SHP77 (cell line): ENCODE measurements at places on chromosomes 6 and 20.

DNA sequence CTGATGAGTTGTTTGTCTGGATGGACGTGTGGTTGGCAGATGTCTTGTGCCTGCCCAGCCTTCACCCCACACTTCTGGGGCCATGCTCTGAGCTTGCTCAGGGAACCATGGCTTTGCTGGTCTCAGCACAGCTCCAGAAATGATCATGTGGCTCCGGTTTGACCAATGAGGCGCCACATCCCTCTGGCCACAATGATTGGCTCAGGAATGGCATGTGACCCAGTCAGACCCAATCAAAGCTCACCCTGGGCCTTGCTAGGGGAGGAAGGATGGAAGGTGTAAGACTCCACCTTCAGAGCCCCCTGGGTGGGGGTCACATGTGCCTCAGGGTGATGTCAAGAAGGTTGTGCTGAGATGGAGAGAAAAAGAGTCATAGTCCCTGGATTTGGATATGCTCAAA lies 281.6 kb upstream of the SULF2 start:
- DNase-seq = no peak

DNA sequence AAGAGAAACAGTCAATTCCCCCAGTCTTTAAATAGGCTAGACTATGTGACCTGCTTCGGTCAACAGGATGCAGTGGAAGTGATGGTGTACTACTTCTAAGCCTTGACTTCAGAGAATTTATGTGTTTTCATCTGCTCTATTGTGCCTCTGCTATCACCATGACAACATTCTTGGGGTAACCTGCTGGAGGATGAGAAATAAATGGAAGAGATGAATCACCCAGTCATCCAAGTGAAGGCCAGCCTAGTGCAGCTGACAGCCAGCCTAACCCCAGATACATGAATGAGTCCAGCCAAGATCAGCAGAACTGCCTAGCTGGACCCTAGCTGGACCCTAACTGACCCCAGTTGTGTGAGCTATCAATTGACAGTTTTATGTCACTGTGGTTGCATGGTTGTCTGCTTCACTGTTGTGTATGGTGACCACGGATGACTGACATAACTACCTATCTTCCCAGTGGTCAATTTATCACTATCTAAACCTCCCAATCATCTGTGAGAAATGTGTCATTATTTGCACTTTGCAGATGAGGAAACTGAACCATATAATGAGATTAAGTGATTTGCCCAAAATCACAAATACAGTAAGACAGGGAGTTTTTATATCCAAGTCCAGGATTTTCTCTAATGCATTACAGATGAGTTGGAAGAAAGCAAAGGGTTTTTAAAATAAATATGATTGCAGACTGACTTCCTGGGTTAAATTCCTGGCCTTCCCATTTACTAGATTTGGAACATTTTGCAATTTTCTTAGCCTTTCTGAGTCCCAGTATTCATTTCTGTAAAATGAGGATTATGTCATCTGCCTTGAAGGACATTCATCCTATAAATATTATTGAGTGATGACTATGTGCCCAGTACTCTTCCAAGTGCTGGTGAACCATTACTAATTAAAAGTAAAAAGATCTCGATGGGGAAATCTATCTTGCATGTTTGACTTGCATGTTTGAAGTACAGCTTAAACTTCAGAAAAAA lies 136.4 kb upstream of the PLCB4 start:
- DNase-seq = no peak

DNA sequence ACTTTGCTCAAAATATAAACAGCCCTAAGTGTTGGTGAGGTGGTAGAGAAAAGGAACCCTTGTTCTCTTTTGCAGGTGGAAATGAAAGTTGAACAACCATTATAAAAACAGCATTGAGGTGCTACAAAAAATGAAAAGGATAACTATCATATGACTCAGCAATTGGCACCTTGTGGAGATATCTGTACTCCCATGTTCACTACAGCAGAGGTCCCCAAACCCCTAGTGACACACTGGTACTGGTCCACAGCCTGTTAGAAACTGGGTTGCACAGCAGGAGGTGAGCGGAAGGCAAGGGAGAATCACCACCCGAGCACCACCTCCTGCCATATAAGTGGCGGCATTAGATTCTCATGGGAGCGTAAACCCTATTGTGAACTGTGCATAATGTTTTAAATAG lies 267.4 kb upstream of the THEMIS start:
- DNase-seq = no peak

- DNase-seq = no peak
These were observed 116.6 kb downstream of the DLL1 start for GRCh38 chr6:170174124-170174770.

- DNase-seq = no peak
These were observed 44.3 kb downstream of the HDGFL1 start for GRCh38 chr6:22613695-22614094.

- DNase-seq = no peak
These were observed 273.4 kb downstream of the TSHZ2 start for GRCh38 chr20:53245574-53245973.

GRCh38 chr6:45741437-45742171 lies 274.1 kb downstream of the CLIC5 start:
- DNase-seq = no peak

- no peak for DNase-seq
These were observed 34.1 kb downstream of the SERPINB1 start for GRCh38 chr6:2807342-2808090.

DNA sequence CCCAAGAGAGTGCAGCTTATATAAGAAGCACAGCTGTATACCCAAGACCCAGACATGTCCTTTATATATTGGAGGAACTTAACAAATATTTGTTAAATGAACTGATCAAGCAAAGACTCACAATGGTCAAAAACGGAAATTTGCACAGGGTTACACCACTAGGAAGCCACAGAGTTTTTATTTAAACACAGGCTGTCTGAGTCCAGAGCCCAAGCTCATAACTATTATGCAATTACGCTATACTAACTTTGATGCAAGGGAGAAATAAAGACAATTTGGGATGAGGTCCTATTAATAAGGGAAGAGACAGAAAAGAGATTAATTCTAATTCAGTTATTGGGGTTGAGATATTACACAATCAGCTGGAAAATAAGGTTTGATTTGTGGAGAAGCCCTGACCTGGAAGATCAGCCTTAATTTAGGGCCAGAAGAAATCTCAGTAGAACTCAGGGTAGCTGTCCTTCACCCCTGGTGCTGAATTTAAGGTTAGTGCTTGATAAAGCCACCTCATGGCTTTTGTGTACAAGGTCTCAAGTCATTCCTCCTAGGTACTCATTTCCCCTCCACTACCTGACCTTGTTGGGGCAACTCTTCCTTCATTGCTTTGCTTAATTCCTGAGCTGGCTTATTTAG lies 10.5 kb upstream of the ZNF334 start:
- no peak for DNase-seq

- DNase-seq = no peak
These were observed 496 bp downstream of the GRM4 start for GRCh38 chr6:34145161-34146020.
